Fibroblast of skin of right biceps (primary cell): ENCODE measurements at places on chromosomes 16 and 17.

- DNase-seq = no peak
These were observed 61.3 kb downstream of the GRIN2A start for GRCh38 chr16:10120953-10121352.

DNA sequence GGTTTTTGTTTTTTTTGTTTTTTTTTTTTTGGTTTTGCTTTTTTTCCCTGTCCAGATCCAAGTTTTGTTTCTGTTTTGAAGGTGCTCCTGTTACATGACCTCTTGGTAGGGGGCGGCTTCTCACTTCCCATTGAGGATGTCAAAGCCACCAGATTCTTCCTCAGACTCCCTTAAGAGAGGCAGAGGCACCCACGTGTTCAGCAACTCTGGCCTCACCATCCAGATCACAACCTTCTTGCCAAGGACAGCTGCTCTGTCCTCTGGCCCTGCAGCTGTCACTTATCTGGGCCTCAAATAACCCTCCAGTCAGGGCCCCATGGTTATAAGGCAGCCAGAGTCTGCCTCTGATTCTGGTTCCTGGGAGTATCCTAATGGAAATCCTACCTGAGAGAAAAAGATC lies 208.5 kb downstream of the STX8 start:
- DNase-seq = no peak

GRCh38 chr17:59695945-59696681 lies 11.1 kb downstream of the PTRH2 start:
- DNase-seq = no peak

GRCh38 chr17:64028874-64029464 lies 8.5 kb upstream of the ICAM2 start:
- DNase-seq = peak; percentile 52
